Mesothelial cell of epicardium (in vitro differentiated cells): ENCODE measurements at places on chromosomes 6 and 20. TPM values are rescaled to one million over a fixed set of nuclear protein-coding genes. Genes with fewer than 3 reads are reported as not detected.
A peak's percentile ranks its signal among the peaks of the same experiment; 100 is the strongest.

The MOG gene
- total RNA-seq: 0.65 to 1.4 TPM (median 0.82 TPM) in 3 replicates

GRCh38 chr6:15171026-15171425, 74.8 kb upstream of the JARID2 start:
- DNase-seq: no peak
- no peaks in the 10 kb centered on the region for H3K36me3 ChIP-seq
- no peaks in the 10 kb centered on the region for H3K27me3 ChIP-seq

- no peak overlapping the region for H3K27ac ChIP-seq
- H3K27me3 ChIP-seq: peaks cover 35% of the 10 kb centered on the region
- H3K4me3 ChIP-seq: no peak overlapping the region
- no peaks in the 10 kb centered on the region for H3K36me3 ChIP-seq
These were observed 59.9 kb downstream of the FOXA2 start for GRCh38 chr20:22524393-22525015.

The ZC3H12D gene
- 0.44 to 0.72 TPM (median 0.47 TPM) in 3 replicates for total RNA-seq

DNA sequence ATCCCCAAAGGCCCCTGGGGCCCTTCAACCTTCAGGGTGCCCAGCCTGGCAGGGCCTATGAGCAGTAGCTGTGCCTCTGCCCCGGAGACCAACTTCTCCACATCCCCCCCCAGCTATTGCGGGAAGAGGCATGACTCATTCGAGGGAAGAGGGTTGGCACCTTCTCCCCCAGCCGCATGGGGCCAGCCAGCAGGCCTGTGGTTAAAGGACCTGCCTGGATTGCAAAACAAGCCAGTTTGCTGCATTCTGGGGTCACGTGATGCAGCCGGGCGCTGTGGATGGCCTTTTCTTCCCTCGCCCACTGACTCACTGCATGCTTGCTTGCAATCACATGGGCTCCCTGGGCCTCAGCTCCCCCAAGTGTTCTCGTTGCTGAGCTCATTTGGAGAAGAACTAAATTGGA, 182.5 kb downstream of the MAFB start:
- peaks cover 11% of the 10 kb centered on the region for H3K4me1 ChIP-seq
- H3K4me3 ChIP-seq: no peak overlapping the region
- no peak overlapping the region for H3K27ac ChIP-seq
- no peaks in the 10 kb centered on the region for H3K27me3 ChIP-seq
- no peaks in the 10 kb centered on the region for H3K36me3 ChIP-seq
- DNase-seq: no peak

The SLC22A2 gene
- 0.07 TPM in 1 of 3 replicates, not detected in the others for total RNA-seq

DNA sequence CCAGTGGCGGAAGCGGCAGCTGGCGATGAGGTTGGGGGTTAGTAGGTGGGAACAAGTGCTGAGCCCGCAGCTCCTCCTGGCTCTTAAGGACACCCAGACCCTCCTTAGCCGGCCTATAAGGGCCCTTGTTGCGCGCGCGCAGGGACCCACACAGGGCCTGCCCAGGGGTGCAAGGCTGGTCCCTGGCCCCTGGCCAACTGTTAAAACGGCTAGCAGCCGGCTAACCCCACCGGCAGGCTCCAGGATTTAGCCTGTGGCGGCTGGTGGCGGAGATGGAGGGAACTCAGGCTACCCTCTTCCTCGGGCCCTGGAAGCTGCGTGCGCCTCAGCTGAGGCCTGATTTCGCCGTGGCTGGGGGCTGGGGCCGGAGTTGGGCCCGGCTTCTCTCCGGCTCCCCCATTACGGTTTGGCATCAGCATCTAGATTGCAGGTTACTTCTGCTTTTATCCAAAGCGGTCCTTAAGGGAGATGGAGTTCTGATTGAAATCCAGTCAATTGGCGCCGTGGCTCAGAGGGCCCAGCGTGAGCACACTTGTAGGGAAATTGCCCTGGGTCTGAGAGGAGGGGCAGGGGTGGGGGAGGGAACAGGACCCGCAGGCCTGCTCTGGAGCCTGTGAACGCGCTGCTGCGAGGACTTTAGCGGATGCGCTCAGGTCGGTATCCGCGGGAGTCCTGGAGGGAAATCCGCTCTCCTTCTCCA, 36.9 kb upstream of the CCDC167 start:
- no peaks in the 10 kb centered on the region for H3K36me3 ChIP-seq
- H3K27ac ChIP-seq: no peak overlapping the region
- peaks cover 19% of the 10 kb centered on the region for H3K4me1 ChIP-seq
- DNase-seq: no peak
- H3K27me3 ChIP-seq: peaks cover 68% of the 10 kb centered on the region

- H3K4me3 ChIP-seq: no peak overlapping the region
- no peak for DNase-seq
- H3K27ac ChIP-seq: no peak overlapping the region
- no peaks in the 10 kb centered on the region for H3K36me3 ChIP-seq
- peaks cover 11% of the 10 kb centered on the region for H3K4me1 ChIP-seq
These were observed 122.8 kb downstream of the CEBPB start for GRCh38 chr20:50313522-50313820.

The CTSA gene
- total RNA-seq: 74.4 to 86.7 TPM (median 78.8 TPM) in 3 replicates

DNA sequence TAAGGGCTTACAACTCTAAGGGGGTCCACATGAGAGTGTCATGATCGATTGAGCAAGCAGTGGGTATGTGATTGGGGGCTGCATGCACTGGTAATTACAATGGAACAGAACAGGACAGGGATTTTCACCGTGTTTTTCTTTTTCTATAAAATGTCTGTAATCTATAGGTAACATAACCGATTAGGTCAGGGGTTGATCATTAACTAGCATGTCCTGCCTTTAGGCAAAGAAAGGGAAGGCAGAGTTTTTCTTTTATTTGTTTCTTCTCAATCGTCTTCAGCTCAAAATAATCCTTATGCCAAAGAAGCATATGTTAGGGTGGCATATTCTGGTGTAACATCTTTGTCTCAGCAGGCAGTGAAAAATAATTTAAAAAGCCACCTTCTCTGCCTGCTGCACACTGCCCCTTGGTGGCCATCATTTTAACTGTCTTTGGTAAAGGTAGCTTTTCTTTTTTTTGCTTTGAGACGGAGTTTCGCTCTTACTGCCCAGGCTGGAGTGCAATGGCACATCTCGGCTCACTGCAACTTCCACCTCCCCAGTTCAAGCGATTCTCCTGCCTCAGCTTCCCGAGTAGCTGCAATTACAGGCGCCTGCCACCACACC, 9.7 kb upstream of the CEP43 start:
- DNase-seq: no peak
- H3K27me3 ChIP-seq: no peaks in the 10 kb centered on the region
- no peaks in the 10 kb centered on the region for H3K36me3 ChIP-seq
- H3K27ac ChIP-seq: peak overlapping the region; percentile 88
- H3K4me1 ChIP-seq: peaks cover 26% of the 10 kb centered on the region

The LHFPL5 gene
- not detected in 3 replicates for total RNA-seq

- peak overlapping the region; percentile 64 for H3K27ac ChIP-seq
- H3K4me3 ChIP-seq: peak overlapping the region; percentile 61
- no peaks in the 10 kb centered on the region for H3K36me3 ChIP-seq
These were observed 36.2 kb upstream of the CCDC167 start for GRCh38 chr6:37535759-37536490.

- no peak for DNase-seq
- peaks cover 23% of the 10 kb centered on the region for H3K4me1 ChIP-seq
- H3K4me3 ChIP-seq: no peak overlapping the region
- peak overlapping the region; percentile 38 for H3K27ac ChIP-seq
- H3K27me3 ChIP-seq: no peaks in the 10 kb centered on the region
These were observed 31.9 kb downstream of the ARID1B start for GRCh38 chr6:156809034-156809433.

DNA sequence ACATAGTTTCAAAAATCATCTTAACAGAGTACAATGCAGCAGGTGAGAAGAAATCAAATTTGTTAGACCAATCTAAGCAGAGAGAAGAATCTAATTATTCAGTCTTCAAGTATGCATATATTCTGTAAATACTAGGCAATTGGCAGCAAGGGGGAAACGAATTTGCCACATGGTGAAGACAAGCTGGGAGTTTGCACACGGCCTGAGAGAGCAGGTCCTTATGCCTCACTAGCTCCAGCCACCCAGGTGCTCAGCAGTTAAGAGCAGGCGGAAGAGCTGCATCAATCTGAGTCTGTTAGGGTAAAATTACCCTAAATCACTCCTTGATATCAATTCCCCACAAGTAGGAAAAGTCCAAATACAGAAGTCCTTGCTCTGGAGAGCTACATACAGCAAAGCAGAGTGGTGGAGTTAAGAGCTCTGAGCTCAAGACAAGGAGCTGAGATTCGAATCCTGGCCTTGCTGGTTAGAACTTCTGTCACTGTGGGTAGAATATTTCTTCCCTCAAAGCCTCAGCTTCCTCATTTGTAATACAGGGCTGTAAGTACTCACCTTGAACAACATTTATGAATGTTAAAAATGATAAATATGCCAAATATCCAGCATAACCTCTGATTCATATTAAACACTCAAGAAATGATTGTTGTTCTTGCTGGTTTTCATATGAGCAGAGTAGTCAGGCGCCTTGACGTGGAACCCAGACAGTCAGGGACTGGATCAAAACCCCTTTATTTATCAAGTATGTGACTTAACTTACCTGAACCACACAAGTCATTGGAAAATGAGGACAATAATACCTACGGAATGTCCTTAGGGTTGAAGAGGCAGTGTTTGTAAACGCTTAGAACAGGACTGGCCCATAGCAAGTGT, 444.2 kb downstream of the CDH26 start:
- no peak overlapping the region for H3K4me3 ChIP-seq
- peaks cover 2% of the 10 kb centered on the region for H3K27me3 ChIP-seq
- H3K4me1 ChIP-seq: no peaks in the 10 kb centered on the region
- H3K36me3 ChIP-seq: no peaks in the 10 kb centered on the region
- no peak overlapping the region for H3K27ac ChIP-seq

DNA sequence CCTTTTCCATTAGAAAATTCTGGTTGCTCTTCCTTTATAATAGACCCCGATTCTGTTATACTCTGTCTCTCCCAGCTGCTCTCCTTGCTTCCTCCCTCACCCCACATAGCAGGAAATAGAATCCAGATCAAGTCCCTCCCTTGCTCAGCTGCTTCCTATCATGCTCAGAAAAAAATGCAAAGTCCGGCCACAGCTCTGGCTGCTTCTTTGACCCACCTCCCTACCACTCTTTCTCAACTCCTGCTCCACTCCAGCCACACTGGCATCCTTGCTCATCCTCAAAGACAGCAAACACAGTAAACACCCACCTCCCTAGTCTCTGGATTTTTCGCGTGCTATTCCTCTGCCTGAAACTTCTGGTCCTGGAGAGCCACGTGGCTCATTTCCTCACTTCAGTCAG, 9.1 kb upstream of the SLC22A16 start:
- H3K4me3 ChIP-seq: no peak overlapping the region
- H3K36me3 ChIP-seq: no peaks in the 10 kb centered on the region
- H3K27ac ChIP-seq: no peak overlapping the region
- H3K27me3 ChIP-seq: no peaks in the 10 kb centered on the region

DNA sequence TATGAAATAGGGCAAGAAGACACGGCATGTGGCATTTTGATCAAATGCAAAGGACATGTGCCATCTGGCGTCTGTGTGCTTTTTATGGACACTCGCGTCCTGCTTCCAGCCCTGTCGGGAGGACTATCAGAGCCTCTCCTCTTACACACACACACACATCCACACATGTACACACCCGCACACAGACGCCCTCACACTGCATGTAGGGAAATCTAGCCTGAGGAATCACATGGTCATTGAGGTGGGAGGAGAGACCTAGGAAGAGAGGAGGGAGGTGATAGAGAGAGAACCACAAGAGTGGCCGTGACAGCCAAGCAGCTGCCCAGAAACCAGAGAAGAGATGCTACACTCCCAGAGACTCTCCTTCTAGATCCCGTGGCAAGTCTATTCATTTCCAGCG, 105.9 kb upstream of the CDYL start:
- H3K4me3 ChIP-seq: no peak overlapping the region
- no peak overlapping the region for H3K27ac ChIP-seq
- H3K36me3 ChIP-seq: no peaks in the 10 kb centered on the region
- H3K27me3 ChIP-seq: no peaks in the 10 kb centered on the region
- no peak for DNase-seq

DNA sequence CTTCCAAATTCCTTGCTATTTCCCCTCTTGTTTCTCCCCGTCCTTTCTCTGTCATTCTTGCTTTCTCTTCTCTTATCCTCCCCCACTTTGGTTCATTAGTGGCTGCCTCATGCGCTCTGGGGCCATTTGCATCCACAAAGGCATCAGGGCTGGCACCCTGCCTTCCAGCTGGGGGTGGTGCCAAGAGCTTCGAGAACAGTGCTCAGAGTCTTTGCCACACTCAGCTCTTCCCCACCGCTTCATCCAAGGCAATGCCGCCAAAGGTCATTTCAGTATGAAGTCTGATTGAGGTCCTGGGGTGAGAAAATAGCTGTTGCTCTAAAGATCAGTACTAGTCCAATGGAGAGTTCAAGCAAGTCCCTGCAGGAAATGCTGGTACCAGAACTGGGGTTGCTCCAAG, 22.7 kb downstream of the OLIG3 start:
- no peaks in the 10 kb centered on the region for H3K36me3 ChIP-seq
- H3K27ac ChIP-seq: no peak overlapping the region
- no peak for DNase-seq
- H3K27me3 ChIP-seq: peaks cover 62% of the 10 kb centered on the region

DNA sequence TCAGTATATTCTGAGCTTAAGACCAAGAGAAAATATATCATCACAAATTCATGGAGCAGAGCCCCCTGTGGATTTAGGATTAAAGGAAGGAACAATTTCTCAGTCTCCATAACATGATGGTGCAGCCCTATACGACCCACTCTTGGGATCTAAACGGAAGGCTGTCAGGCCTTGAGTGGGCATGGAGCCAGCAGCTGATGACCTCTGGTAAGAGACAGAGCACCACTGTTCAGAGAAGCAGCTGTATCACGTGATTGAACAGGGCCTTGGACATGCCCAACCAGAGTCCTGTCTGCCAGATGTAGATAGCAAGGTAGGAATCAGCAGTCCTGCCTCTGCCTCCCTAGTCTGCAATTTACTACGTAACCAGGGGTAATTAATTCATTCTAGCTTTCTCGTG, 259.4 kb upstream of the POU3F2 start:
- H3K36me3 ChIP-seq: no peaks in the 10 kb centered on the region
- H3K4me1 ChIP-seq: no peaks in the 10 kb centered on the region
- H3K27ac ChIP-seq: no peak overlapping the region
- H3K27me3 ChIP-seq: no peaks in the 10 kb centered on the region

DNA sequence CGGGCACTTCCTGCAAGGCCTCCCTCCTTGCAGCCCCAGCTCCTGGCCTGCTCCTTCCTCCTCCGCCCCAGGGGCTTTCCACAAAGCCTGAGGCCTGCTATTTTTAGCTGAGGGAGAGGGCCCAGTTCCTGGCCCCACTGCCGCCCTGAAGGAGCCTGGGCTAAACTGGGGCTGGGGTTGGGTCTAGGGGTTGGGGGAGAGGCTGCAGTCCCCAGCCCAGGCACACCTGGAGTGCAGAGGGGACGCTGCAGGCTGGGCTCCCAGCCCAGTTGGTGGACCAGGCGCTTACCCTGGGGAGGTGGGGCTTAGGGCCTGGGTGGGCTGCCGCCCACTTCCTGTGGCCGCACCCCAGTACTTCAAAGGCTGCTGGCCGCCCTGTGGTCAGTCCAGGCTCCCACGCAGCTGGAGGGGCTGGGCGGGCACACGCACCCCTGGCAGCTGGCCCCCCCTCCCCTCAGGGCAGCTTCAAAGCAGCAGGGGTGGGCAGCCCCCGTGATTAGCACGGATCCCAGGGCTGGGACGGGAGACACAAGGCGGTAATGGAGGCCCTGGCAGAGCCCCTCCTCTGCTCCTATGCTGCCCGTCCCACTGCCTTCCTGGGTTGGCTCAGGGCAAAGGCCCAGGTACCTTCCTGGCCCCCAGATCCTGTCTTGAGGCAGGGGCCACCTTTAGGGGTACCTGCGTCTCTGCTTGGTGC, 7.1 kb upstream of the ABHD16B start:
- H3K4me3 ChIP-seq: no peak overlapping the region
- H3K36me3 ChIP-seq: no peaks in the 10 kb centered on the region
- peaks cover 30% of the 10 kb centered on the region for H3K4me1 ChIP-seq
